ENCODE measurements at places on chromosomes 2 and 18. TPM values are rescaled to one million over a fixed set of nuclear protein-coding genes. Genes with fewer than 3 reads are reported as not detected.

The RNF25 gene
- polyA plus RNA-seq = 78.2 TPM

DNA sequence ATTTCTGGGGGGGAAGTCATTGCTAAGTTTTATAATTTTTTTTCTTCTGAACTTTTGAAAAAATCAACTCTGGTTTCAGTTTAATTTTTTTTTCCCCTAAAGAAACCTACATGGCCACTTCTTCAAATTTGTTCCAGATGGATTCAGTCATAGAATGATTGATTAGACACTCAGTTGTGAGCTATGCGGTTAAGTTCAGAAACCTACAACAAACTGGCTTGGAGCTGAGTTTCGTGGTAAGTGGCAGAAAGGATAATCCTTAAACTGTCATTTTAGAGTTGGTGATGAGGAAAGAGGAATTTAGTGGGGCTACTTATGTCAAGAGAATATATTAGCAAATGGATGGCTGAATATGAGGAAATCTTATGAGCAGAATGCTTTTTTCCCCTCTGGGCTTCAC lies 23.7 kb downstream of the EFEMP1 start:
- DNase-seq = no peak

- no peak for DNase-seq
These were observed 70.9 kb upstream of the SPTBN1 start for GRCh38 chr2:54385271-54385670.

- DNase-seq = no peak
These were observed 1.2 kb downstream of the TFPI start for GRCh38 chr2:187552828-187553681.

- no peak for DNase-seq
These were observed 56.8 kb upstream of the MAPRE3 start for GRCh38 chr2:26913606-26913998.

The IFIH1 gene
- 0.96 TPM for polyA plus RNA-seq

GRCh38 chr2:44535376-44535775 lies 173.6 kb downstream of the CAMKMT start:
- DNase-seq = no peak

The GKN1 gene
- not detected for polyA plus RNA-seq

The RGPD4 gene
- polyA plus RNA-seq = 0.04 TPM

The NEURL3 gene
- polyA plus RNA-seq = not detected

DNA sequence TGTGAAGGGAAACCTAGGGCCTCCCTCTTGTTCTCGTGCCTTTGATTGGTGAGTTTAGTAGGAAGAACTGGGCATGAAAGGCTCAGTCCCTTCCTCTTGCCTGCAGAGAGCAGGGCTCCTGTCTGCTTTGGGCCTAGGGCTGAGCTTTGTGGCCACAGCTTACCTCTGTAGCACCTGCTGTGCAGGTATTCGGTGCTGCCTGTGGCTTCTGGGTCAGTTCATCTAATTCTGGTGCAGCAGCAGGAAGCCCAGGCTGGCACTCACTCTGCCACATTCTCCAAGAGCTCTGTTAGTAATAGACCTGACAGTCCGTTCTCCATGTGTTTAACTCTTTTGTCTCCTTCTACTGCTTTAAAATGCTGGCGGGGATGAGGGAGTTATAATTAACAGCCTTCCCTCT lies 96.5 kb downstream of the DLGAP1 start:
- DNase-seq = no peak

- no peak for DNase-seq
These were observed 756 bp downstream of the ABI2 start for GRCh38 chr2:203328760-203329540.

The KYNU gene
- polyA plus RNA-seq = 0.04 TPM

Measured in BJ (cell line).